ENCODE measurements at places on chromosomes 7 and 10.

DNA sequence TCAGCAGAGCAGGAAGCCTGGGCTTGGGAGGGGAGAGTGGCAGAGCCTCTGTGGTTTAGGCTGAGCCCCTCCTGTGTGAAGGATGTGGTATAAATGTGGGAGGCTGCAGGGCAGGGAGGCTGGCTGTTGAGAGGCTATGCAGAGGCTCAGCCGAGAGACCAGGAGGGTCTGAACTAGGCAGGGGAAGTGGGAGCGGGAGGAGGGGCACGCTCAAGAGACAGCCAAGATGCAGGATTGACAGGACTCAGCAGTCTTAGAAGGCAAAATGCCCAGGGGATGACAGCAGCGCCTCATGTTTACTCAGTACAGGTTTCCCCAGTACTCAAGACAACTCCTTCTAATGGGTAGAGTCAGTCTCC is 24.3 kb downstream of the BTBD16 start:
- no peak for DNase-seq

- DNase-seq, result no peak
Observed at GRCh38 chr7:80232979-80233724, 98.5 kb downstream of the GNAI1 start.

DNA sequence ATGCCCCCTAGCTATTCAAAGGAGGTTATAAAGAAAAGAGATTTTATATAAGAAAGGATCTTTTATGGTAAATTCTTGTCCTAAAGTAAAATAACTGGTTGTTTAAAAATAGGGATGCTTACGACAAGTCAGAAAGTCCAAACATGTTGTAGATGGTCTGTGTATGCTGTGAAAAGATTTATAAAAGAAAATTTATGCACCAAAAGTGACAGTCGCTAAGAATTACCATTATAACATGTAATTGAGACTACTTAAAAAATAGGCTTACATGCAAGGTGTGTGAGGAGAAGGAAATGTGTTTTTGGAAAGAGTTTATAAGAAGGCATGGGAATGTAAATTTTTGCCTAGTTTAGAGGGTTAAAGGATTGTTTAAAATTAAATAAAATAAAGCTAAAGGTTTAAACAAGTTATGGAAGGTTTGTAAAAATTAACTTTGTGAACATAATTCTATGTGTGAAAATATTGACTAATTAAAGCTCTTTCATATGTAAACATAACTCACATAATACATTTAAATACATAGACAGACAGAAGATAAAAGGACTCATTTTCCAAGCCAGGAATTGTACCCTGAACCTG is 118.5 kb downstream of the LYZL1 start:
- DNase-seq, result no peak

- no peak for DNase-seq
Observed at GRCh38 chr7:144414815-144415214, 11.3 kb upstream of the NOBOX start.

DNA sequence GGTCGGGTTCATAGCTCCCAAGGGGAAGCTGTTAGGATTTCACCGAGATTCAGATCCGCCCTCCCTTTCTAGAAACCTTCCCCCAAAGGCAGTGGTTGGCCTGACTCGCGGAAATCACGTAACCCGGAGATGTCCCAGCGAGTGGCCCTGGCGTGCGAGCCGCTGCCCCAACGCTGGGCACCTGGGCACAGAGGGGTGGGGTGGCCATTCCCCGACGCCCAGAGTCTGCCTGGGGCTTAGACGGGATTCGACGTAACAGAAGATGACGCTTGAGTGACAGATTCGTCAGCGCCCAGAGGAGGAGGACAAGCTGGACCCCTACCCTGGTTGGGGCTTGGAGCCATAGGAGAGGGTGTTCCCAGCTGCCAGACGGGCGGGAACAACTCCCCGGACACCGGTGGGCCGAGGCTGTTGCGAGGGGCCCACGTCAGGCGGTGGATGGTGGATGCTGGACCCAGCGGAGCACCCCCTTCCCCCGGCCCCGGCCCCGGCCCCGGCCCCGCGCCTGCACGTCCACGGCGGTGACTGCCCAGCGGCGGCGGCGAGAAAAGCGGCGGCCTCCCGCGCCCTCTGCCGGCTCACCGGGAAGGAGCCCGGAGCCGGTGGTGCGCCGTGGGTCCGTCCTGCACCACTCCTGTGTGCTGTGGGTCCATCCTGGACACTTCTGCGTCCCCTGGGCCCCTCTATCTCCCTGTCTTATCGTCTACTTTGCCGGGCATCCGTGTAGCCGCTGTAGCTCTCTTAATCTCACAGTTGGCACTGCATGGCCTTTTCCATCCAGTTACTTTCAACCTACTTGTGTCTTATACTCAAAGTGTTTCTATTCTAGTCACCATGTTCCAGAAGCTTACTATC is 35.4 kb upstream of the KNDC1 start:
- peak; percentile 31 for DNase-seq

- DNase-seq, result no peak
Observed at GRCh38 chr7:140661124-140661523, 11.6 kb upstream of the ADCK2 start.

- no peak for DNase-seq
Observed at GRCh38 chr7:50687575-50688225, 95.0 kb downstream of the GRB10 start.

- DNase-seq, result no peak
Observed at GRCh38 chr10:123117644-123118417, 17.9 kb upstream of the HMX3 start.

DNA sequence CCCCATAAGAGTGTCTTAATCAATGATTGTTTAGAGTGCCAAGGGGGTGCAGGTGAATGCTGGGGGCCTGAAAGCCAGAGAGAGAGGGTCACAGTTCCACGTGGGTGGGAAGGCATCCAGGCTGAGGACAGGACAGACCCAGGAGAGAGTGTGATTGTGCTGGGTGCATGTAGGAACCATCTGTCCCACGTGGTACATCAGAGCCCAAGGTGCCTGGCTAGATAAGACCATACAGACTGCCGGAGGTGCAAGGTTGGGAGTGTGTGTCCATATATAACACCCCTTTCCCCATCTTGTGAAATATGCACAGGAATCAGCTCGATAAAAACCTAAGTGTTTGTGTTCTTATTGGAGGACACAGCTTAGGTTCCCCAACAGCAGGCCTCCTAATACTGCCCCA is 85.5 kb downstream of the WIPF3 start:
- DNase-seq, result no peak

GRCh38 chr10:19946791-19947190 is 130.6 kb downstream of the PLXDC2 start:
- no peak for DNase-seq

DNA sequence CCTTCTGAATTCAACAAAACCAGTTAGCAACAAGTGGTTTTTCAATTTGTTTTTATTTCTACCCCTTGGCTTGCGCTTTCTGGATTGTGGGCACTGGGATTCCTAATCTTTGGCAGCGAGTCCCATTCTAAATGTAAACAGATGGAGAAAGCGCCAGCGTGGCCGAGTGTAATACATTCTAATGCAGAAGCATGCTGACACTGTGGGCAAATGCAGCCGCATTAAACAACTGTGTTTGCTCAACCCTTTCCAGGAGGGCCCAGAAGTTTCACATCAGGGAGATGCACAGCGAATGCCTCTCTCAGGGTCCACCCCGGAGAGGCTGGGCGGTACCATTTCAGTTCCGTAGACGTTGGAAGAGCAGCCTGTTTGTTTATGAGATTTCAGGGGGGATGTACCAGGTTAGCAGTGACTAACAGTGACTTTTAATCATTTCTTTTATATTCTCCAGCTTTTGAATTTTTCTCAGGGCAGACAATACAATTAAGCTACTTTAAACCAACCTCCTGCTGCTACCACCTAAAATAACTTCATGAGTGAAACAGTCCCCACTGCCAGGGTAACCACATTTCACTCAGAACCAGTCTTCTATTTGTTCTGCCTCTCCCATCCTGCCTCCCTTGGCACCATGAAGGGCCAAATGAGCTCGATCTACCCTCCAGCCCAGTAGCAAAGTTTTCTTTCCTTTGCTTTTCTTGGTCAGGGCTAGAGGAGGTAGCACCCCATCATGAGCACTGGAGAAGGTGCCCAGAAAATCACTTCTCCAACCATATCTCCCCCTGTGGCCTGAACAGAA is 164.2 kb upstream of the ITGB1 start:
- no peak for DNase-seq

DNA sequence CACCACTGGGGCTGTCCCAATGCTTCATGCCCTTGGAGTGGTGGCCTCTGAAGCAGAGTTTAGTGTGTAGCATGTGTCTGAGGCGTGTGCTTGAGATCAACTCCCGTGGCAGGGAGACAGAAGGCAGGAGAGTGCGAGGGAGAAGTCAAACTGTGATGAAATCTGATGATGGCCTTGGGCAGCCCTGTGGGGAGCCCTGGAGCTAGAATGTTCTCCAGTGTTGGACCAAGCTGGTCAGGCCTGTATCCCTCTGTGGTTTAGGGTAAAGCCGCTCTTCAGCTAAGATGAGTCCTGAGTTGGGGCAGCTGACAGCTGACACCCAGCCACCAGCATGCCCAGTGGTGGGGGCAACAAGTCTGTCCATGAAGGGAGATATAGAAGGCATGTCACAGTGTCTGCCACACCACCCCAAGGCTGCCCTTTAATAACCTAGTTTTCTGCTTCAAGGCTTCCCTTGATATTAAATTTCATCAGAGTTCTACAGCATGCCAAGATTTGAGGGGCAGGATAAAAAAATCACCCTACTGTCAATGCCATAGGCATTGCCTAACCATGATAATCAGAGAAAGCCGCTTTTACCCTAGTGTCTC is 170.5 kb upstream of the SVIL start:
- no peak for DNase-seq

- no peak for DNase-seq
Observed at GRCh38 chr10:24394461-24395190, 185.7 kb downstream of the KIAA1217 start.

DNA sequence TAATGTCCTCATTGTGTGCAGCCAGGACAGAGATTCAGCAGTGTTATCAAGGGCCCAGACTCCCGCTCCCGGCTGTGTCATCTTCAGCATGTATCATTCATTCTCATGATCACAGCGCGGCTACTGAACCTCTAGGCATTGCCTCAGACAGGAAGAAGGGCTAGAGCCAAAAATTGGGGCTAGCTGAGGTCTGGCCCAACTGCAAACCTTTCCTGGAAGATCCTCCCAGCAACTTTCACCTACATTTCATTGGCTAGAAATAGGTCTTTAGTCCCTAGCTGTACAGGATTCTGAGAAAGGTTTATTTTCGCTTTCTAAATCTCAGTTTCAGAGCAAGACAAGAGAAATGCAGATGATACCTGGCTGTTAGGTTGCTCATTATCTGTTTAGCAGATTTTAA is 81.9 kb downstream of the CREM start:
- DNase-seq, result no peak

DNA sequence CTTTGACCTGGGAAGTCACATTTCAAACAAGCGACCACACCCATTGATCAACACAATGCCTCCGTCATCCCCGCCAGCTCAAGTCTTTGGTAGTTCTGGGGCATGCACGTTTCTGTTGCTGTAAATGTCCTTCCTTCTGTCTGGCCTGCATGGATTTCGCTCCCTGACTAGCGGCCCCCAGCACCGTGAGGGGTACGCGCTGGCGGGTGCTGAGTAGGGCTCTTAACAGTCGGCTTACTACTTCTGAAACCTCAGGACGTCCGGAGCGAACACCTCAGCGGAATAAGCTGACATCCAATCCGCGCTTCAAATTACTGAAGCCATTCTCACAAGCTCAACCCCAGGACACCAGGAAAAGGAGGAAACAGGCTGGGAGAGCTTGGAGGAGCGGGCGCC is 505 bp downstream of the NUDCD3 start:
- no peak for DNase-seq

GRCh38 chr7:99737726-99738125 is 2.7 kb upstream of the CYP3A7 start:
- DNase-seq, result no peak

- no peak for DNase-seq
Observed at GRCh38 chr7:157477550-157478212, 140.9 kb downstream of the DNAJB6 start.

DNA sequence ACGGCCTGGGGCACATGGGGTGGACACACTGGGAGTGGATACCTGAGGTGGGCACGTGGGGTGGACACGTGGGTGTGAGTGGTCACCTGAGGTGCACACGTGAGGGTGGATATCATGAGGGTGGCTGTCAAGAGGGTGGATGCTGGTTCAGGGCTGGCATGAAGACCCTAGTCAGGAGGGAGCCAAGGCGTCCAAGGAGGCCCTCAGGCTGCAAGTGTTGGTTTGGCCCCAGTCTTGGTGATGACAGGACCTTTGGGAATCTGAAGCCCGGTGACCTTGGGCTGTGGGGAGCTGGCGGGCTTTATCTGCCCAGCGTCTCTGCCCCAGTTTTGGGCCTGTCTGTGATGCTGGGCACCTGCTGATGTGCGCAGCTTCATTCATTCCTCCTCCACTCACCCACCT is 24.9 kb upstream of the PFKFB3 start:
- no peak for DNase-seq

DNA sequence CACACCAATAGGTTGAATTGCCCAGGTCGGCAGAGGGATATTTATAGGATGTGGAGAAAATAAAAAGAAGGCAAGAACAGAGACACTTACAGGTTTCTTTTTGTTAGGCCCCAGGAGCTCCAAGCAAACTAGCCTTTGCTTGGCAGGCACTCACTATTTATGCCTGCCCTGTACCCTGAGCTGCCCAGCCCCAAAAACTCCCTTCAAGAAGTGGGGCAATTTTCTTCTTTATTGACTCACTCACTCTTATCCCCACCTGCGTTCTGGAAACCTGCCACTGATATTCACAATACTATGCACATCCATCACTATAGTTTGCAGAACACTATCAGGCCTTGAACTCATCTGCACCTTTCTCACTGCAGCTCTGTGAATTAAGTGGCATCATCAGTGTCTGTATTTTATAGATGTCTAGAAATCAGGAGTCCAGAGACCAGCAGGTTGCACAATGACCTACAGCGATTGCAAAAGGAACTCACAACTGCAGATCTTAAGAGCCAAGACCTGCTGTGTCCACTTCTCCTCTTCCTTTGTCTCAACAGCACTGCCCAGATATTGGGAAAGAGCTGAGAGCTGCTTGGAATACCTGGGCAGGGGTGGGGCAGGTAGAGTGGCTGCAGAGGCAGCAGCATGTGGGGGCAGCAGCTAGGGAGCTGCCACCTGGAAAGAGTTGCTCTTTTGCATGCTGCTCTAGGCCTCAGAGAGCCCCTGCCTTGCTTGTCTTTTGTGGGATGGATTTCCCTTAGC is at the start of gene SFTPD:
Gene SFTPD (minus strand): TSS at position 130 of the 747 bp plus-strand sequence. CDS start 2,446 bp downstream, outside the sequence.
- no peak for DNase-seq

GRCh38 chr10:124741922-124742412 is 2.2 kb downstream of the FAM53B start:
- DNase-seq, result no peak

- DNase-seq, result no peak
Observed at GRCh38 chr10:437698-438490, 251.6 kb downstream of the DIP2C start.

DNA sequence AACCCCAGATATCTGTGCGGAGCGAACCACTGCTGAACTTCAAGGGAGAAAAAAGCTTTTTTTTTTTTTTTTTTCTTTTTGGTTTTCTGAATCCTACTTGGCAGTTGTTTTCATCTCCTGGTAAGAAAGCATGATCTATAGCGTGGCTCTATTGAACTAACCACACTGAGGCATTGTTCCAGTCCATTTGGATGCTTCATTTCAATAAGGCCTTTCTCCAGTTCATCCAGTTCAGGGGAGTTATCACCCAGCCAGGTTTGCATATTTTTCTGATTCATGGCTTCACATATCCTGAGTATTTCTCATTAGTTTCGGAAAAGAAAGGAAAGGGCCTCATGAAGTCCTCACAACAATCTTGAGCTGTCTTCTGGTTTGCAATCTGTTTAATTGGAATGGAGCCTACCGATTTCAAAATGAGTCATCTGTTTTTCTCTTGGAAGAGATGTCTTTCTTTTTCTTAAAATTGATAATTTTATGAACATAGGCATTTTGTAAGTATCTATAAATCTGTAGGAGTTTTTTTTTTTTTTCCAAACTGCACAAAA is 93.1 kb upstream of the STEAP4 start:
- no peak for DNase-seq

Measured in activated T-cell treated with anti-CD3 and anti-CD28 coated beads for 48 hours (primary cell).